ENCODE measurements at places on chromosomes 3 and 15. TPM values are rescaled to one million over a fixed set of nuclear protein-coding genes. Genes with fewer than 3 reads are reported as not detected.

GPR87 gene
- total RNA-seq = not detected

FBXW12 gene
- not detected for total RNA-seq

CRBN gene
- 64.5 TPM for total RNA-seq

ALDH1A2 gene
- total RNA-seq = 2.3 TPM

EBLN2 gene
- 1.4 TPM for total RNA-seq

TRPC1 gene
- total RNA-seq = 2.7 TPM

WNT5A gene
- 0.93 TPM for total RNA-seq

CFAP44 gene
- total RNA-seq = 0.53 TPM

ALG1L2 gene
- not detected for total RNA-seq

MKRN3 gene
- not detected for total RNA-seq

CDHR4 gene
- not detected for total RNA-seq

CCDC50 gene
- 164 TPM for total RNA-seq

ASB14 gene
- total RNA-seq = not detected

SLC12A8 gene
- total RNA-seq = 0.74 TPM

TCF12 gene
- total RNA-seq = 40.9 TPM

DUOXA1 gene
- not detected for total RNA-seq

AP3B2 gene
- not detected for total RNA-seq

GHSR gene
- not detected for total RNA-seq

MYRIP gene
- 4.9 TPM for total RNA-seq

GABRB3 gene
- not detected for total RNA-seq

TAGLN3 gene
- total RNA-seq = not detected

GOLGA6B gene
- not detected for total RNA-seq

MED12L gene
- total RNA-seq = 0.07 TPM

EEFSEC gene
- total RNA-seq = 11.8 TPM

CRYGS gene
- total RNA-seq = 0.13 TPM

CMC1 gene
- total RNA-seq = 11.2 TPM

STARD5 gene
- 2.5 TPM for total RNA-seq

AQP9 gene
- total RNA-seq = not detected

SPESP1 gene
- total RNA-seq = 5.6 TPM

FHIT gene
- total RNA-seq = 0.27 TPM

SLC28A2 gene
- not detected for total RNA-seq

AGTR1 gene
- not detected for total RNA-seq

CYFIP1 gene
- total RNA-seq = 125 TPM

CCDC39 gene
- not detected for total RNA-seq

FETUB gene
- not detected for total RNA-seq

GOLGA8T gene
- not detected for total RNA-seq

SPINK8 gene
- not detected for total RNA-seq

NMB gene
- 11.4 TPM for total RNA-seq

ATP13A4 gene
- 0.07 TPM for total RNA-seq

PPP1R14D gene
- total RNA-seq = not detected

MUC4 gene
- total RNA-seq = not detected

SNUPN gene
- 22.8 TPM for total RNA-seq

KIF23 gene
- 49.0 TPM for total RNA-seq

TRIM42 gene
- not detected for total RNA-seq

LMLN gene
- total RNA-seq = 3.7 TPM

UCN2 gene
- not detected for total RNA-seq

TGM4 gene
- 0.07 TPM for total RNA-seq

FSD2 gene
- not detected for total RNA-seq

SPSB4 gene
- not detected for total RNA-seq

SLC24A5 gene
- not detected for total RNA-seq

MESD gene
- 23.4 TPM for total RNA-seq

ZNF860 gene
- total RNA-seq = 1.6 TPM

PLAAT1 gene
- total RNA-seq = 0.60 TPM

SNX4 gene
- total RNA-seq = 36.5 TPM

TEX9 gene
- total RNA-seq = 1.5 TPM
